ENCODE measurements at places on chromosomes 2 and 18.

- no peak for DNase-seq
Measured at GRCh38 chr2:196079052-196079451, 10.4 kb upstream of the DNAH7 start.

GRCh38 chr2:96025194-96025492 lies 9.6 kb downstream of the GPAT2 start:
- DNase-seq = no peak

DNA sequence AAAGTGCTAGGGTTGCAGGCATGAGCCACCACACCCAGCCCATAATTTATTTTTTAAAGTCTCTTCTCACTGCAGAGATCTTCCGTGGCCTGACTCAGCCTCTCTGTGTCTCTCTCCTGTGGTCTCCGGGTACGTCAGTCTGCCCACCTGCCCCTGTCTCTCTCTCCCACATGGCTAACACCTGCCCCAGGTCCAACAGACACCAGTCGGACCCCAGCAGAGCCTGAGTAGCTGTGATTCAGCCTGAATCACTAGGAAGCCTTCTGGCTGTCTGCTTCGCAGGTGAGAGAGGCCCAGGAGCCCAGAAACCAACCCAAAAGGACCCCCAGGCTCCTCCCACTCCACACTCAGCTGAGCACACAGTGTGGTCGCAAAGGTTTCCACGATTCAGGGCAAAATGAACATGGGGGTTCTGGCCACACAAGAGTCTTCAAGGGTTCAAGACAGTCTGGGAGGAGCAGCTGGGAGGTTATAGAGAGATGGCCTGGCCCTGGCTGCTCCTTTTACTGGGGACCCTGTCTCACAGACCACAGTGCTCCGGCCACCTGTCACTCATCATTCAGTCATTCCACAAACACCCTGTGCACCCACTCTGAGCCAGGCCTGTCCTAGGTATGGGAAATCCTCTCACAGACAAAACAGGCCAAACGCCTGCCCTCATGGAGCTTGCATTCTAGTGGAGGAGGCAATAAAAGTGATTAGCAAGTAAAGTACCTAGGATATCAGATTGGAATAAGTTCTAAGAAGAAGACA lies 8.6 kb downstream of the RUFY4 start:
- DNase-seq = no peak

GRCh38 chr2:1598800-1599199 lies 145.5 kb downstream of the PXDN start:
- DNase-seq = no peak

GRCh38 chr2:71157124-71157793 lies 26.8 kb downstream of the MPHOSPH10 start:
- DNase-seq = peak; percentile 18

- DNase-seq = no peak
Measured at GRCh38 chr18:10404168-10404567, 50.3 kb upstream of the APCDD1 start.

GRCh38 chr2:140683658-140684057 lies 1447.2 kb downstream of the LRP1B start:
- DNase-seq = no peak

GRCh38 chr18:8107426-8107825 lies 501.8 kb upstream of the RAB12 start:
- DNase-seq = peak; percentile 29

- no peak for DNase-seq
Measured at GRCh38 chr18:685438-685837, 27.0 kb downstream of the ENOSF1 start.

DNA sequence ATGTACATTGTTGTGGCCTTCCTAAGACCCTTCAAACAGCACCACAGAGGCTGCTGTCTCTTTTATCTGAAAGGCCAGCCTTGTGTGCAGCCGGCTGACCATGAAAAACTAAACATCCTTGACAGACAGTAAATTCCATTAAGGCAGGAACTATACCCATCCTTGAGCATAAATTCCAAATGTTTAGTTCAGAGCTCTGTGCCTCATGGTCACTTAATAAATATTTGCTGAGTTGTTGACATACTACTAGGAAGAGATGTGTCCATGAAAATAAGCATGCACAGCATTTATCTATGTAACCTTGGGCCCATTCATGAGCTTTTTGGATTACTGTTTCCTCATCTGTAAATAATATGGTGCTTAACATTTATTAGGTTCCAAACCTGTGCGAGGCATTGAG lies 424.8 kb downstream of the HRH4 start:
- DNase-seq = no peak

- no peak for DNase-seq
Measured at GRCh38 chr2:202423139-202423538, 47.0 kb downstream of the BMPR2 start.

DNA sequence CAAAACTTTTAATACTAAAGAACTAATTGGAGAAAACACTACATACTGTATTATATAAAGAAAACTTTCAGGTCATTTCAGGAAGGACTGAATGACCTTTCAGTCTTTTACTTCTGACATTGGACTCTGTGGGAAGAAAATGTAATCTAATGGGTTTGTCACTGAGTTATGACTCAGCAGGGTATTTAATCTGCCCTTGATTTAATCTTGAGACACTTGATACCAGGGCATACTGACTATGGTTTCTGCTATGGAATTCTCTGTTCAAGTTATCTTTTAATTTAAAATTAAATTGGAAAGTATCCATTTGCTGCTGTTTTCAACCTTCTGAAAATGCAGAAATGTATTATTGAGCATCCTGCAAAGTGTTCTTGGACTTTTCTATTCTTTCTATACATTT lies 354.2 kb upstream of the GALNT5 start:
- DNase-seq = peak; percentile 58

DNA sequence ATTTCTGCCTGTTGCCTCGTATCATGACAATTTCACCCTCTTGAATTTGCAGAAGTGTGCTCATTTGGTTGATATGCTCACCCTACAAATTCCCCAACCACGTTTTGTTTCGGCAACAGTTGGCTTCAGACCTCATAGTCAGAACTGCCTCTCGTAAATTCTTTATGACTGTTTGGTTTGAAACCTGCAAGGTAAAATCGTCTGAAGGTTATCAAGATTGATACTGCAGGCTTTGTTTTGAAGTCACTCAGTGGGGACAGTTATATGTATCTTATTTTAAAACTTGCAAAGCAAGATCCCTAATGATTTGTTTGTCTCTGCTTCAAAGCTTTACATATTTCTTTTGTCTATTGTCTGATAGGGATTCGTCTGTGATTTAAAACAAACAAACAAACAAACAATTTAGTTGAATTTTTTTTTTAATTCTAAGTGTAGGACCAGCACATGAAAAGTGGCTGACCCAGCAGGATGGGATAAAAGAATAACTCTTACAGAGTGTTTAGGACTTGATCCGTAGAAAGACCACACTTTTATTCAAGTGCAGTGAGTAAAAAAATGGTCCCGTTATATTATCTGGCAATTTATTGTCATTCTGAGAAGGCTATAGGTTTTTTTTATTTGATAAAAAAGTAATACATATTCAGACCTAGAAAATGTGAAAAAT lies 45.7 kb upstream of the MYCN start:
- no peak for DNase-seq

Measured in iris pigment epithelial cell (primary cell).